Activated CD8-positive, alpha-beta T cell treated with anti-CD3 and anti-CD28 coated beads, Interleukin-2, amount 10 ng/mL, durations not matched to agents 7 days and 5 days (primary cell): ENCODE measurements at places on chromosomes 3 and 15.

GRCh38 chr15:74580538-74581350 is 34.9 kb upstream of the CLK3 start:
- no peak for DNase-seq

GRCh38 chr3:20394243-20394642 is 208.2 kb upstream of the SGO1 start:
- DNase-seq: no peak

- no peak for DNase-seq
Observed at GRCh38 chr3:128338536-128339330, 128.0 kb downstream of the DNAJB8 start.

GRCh38 chr3:192409201-192409837 is 318.0 kb downstream of the FGF12 start:
- DNase-seq: no peak

- no peak for DNase-seq
Observed at GRCh38 chr3:42438758-42439157, 28.3 kb upstream of the LYZL4 start.

DNA sequence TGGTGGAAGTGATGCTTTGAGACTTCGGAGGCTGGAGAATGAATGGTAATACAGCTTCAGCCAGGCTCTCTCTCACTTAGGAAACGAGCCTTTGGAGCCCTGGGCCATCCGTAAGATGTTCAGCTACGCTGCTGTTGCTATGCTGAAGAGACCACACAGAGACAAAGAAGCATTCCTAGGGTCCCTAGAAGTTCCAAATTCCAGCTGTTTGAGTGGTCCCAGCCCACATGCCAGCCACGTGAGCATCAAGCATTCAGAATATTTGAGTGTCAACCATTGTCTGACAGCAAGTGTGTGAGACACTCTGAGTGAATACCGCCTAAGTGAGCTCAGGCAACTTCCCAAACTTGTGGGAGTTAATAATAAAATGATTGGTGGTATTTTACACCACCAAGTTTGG is 212.9 kb downstream of the CD47 start:
- DNase-seq: no peak
